EL (cell line): ENCODE measurements at places on chromosomes 1 and 21.

DNA sequence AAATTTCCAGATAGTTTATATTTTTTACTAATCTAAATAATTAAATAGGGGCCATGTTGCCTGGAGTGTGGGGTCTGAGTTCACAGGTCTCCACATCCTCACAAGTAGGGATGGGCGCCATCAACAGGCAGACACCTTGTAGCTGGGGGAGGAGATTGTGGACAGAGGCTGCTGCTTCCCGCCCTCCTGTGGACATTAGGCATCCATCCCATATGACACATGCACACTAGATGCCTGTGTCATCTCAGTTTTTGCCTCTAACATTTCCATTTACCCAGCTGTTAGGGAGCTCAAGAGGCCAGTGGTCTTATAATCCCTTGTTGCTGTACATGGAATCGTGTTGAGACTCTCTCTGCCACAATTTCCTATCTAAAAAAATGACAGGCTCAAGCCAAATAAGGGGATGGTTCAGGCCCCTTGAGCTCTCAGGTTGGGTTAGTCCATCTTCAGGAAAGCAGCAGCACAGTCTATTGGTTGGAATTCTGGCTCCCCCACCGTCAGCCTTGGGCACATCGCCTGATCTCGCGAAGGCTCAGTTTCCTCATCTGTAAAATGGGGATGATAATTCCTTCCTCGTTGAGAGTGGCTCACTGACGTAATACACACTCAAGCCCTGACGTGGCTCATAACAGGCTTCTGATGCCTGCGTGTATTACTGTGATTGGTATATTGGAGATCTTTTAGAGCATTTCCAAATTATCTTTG, 13.6 kb downstream of the LHX4 start:
- no peak for DNase-seq

DNA sequence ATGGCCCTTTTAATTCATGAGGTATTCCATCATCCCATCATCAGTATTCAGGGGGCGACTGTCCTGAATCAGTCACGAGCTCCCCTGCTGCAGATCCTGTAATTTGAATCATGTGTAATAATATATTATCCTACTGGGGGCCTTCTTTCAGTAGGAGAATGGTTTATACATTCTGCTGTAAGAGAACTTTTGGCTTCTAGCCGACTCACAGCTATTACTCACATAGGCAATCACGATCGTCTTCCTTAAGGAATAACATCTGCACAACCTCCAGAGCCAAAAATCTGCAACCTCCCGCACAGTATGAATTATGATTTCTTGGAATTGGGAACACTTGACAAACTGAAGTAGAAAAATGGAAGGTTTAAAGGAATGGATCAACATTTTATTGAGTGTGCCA, 343.0 kb downstream of the USP25 start:
- DNase-seq = peak; percentile 78

DNA sequence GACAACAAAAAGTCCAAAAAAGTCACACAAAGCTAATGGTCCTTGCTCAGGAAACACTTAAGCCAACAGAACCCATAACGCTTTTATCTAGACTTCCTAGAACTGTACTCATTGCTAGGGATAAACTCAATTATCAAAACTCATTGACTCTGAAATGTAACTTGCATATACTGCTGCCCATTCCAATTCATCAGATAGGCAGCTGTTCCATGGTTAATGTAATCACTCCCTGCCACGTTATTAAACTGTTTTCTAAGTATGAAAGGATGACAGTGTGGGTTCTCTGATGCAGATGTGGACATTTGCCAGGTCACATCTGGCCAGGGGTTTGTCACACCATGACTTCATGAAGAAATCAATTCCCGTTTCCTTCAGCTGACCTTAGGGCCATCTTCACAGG, 30.3 kb upstream of the DNAJC11 start:
- DNase-seq = no peak

GRCh38 chr1:91791103-91791502, 94.8 kb downstream of the TGFBR3 start:
- DNase-seq = no peak

DNA sequence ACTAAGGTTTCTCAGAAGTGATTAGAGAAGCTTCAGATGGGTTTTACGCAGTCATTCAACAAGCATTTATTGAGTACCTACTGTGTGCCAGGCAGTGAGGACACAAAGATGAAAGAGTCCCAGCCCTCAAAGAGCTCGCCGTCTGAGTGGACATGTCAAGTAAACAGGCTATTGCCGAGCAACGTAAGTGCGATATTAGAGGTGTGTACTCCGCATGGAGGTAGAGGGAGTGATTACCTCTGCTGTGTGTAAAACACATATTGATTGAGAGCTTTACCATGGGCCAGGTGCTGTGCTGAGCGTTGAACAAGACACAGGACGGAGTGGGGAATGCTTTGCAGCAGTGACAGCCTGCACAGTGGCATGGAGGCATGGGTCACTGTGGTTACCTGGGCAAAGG, 49.5 kb upstream of the GPR37L1 start:
- no peak for DNase-seq

GRCh38 chr1:23444104-23444533, 19.6 kb upstream of the TCEA3 start:
- no peak for DNase-seq

- no peak for DNase-seq
Observed at GRCh38 chr1:219402925-219403324, 210.0 kb downstream of the ZC3H11B start.

DNA sequence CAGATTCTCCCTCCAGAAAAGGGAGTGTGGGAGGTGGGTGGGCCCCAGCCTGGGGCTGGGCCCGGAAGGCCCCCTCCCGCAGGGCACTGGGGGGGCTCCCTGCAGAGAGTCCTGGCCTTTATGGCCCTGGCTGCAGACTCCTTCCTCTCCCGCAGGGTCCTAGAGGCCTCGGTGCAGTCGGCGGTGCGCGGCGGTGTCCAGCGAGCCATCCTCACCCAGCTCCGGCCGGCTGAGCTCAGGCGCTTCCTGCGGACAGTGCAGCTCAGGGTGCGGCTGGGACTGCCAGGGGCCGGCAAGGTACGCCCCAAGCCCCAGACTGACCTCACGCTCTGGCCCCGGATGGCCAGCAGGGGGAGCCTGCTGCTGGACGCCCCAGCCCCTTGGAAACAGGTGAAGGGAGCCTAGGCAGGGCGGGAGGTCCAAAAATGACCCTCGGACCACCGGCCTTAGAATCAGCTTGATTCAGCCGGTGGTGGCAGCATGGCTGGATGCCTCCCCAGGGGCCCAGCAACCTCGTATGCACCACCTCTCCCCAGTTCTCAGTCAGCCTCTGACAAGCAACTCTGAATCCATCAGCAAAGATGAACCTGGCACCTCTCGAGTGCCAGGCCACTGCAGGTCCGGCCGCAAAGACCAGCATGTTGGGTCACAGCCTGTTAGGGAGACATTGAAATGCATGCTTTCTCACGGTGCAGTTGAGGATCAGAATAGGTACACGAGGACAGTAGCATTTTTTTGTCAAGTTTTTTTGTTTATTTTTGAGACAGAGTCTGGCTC, 20.6 kb downstream of the MTHFR start:
- DNase-seq = peak; percentile 69

- peak; percentile 82 for DNase-seq
Observed at GRCh38 chr1:93447481-93448291, at the start of gene FNBP1L. TSS of gene FNBP1L (plus strand) at chr1:93448118. CDS start at chr1:93448282, 164 bp downstream.

GRCh38 chr1:230986976-230987375, 8.1 kb downstream of the ARV1 start:
- peak; percentile 85 for DNase-seq

GRCh38 chr1:207361889-207362288, 40.4 kb downstream of the CD55 start:
- no peak for DNase-seq

DNA sequence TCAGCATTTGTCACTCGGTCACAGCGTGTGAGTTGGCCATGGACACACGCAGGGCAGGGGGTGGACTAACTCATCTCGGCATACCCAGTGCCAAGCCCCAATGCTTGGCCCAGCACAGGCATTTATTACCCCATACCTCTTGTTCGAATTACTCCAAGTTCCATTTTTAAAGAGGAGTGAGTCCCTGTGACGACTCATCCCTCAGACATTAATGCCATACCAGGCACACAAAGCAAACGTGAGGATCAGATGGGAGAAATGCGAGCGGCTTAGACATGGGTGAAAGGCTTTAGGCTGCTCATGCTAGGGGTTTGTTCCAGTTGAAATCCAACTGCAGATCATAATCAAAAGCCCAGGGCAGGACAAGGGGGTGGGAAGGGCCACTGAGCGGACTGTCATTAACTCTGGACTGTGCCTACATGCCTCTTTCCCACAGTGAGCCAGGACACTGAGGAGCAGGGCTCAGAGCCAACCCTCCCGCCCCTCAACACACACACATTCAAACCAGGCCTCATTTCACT, 118.5 kb upstream of the NGF start:
- DNase-seq = peak; percentile 77

GRCh38 chr1:3899754-3900149, 320 bp downstream of the C1orf174 start:
- no peak for DNase-seq

GRCh38 chr1:19514391-19514831, 29.1 kb upstream of the CAPZB start:
- no peak for DNase-seq

DNA sequence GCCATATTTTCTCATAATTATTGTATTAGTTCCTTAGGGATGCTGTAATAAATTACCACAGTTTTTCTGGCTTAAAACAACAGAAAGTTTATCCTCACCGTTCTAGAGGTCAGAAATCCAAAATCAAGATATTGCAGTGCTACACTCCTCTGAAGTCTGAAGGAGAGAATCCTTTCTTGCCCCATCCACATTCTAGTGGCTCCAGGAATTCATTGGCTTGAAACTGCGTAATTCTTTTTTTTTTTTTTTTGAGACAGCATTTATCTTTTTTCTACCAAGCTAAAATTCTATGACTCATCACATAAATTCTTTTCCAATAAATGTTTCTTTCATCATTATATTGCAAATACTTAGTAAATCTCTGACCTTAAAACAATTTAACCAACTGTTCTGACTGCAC, 451.0 kb upstream of the RGS18 start:
- DNase-seq = peak; percentile 43

DNA sequence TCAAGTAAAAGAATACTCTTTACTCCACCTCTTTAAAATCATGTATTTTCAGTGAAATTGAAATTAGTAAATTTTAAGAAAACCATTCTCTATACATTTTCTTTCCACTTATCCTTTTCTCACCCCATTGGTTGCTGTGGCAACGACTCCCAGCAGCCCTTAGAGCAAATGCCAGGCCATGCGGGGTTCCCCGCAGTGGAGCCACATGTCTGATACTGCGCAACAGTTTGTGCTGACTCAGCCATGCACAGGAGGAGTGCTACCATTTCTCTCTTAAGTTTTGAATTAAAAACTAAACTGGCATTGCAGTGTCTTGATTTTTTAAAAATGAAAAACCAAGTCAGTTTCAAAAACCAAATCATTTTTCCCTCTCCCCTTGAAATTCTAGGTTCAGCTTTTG, 214.1 kb upstream of the L1TD1 start:
- DNase-seq = no peak

DNA sequence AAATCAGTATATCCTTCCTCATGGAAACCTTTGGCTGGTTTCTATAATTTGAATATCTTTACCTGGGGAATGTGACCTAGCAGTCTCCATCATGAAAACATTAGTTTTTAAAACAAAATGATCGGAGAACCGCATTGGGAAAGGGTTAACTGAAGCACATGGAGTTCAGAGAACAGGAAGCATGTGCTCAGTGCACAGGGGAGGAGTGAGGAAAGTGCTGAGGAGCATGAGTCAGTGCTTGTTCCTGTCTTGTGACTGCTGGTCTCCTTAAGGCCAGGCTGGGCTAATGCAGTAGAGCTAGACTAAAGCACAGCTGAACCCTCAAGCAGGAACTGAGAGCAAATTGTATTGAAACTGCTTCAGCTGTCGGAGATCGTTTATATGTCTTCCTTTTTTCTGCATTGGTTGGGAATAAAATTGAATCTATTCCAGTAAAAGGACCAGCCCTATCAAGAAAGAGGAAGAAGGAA, 5.8 kb downstream of the IFI16 start:
- peak; percentile 90 for DNase-seq

GRCh38 chr1:223878598-223879325, 33.0 kb upstream of the TP53BP2 start:
- no peak for DNase-seq

DNA sequence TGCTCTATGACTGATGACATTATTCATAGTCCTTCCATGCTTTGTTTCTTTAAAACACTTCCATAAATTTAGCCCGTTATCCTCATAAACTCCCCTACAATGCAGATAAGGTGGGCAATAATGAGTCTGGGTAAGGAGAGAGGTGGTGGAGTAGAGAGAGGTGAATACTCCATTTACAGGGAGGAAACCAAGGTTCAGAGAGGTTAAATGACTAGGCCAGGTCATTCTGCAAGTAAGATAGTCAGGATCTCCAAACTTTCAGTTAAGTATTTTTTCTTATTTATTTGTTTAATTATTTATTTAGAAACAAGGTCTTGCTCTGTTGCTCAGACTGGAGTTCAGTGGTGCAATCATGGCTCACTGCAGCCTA, 26.1 kb downstream of the PAFAH2 start:
- no peak for DNase-seq

GRCh38 chr1:100462326-100463025, 75.5 kb upstream of the GPR88 start:
- no peak for DNase-seq

- DNase-seq = no peak
Observed at GRCh38 chr1:231027971-231028370, 12.1 kb downstream of the FAM89A start.

DNA sequence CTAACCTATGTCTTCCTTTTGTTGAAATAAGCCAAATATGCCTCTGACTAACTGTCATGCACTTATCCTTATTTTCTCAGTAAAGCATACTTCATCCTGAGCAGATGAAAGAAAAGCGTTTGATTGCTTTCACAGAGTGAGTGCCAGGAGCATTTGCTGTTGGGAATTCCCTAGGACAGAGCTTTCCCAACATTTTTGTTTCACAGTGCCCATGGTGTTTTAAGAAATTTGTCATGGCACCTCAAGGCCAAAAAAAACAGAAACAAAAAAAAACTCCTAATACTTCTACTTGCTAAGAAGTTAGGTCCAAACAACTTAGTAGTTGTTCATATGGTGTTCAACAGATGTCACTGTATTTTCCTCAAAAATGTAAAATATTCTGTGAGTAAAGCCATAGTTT, 120.8 kb upstream of the BMP8A start:
- DNase-seq = peak; percentile 32

DNA sequence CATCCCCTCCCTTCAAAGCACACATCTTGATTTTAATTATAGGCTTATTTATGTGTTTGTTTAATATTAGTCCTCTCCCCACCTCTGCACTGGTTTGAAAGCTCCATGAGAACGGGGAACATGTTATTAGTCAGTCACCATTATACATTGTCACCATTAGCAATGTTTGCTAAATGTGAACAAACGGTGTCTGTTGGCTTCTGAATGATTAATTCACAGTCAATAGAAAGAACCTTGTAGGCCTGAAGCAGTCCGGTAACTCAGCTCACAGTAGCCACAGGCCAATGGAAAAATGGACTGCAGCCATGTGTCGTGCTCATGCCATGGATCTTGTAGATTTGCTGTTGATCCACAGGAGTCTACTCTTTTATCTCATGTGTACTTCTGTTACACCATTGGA, 49.7 kb upstream of the NHLH2 start:
- no peak for DNase-seq

GRCh38 chr1:201096041-201096461, 16.2 kb downstream of the CACNA1S start:
- no peak for DNase-seq

GRCh38 chr21:15406791-15407190, 323.0 kb upstream of the USP25 start:
- no peak for DNase-seq

GRCh38 chr1:15053153-15053552, 100.4 kb upstream of the TMEM51 start:
- no peak for DNase-seq

- DNase-seq = no peak
Observed at GRCh38 chr1:169368406-169368769, 393 bp downstream of the BLZF1 start.
